ENCODE measurements at places on chromosomes 7 and 10. TPM values are rescaled to one million over a fixed set of nuclear protein-coding genes. Genes with fewer than 3 reads are reported as not detected.
A peak's percentile ranks its signal among the peaks of the same experiment; 100 is the strongest.

GRCh38 chr7:139674341-139674740, 103.5 kb downstream of the HIPK2 start:
- H3K4me3 ChIP-seq, result no peak overlapping the region
- H3K36me3 ChIP-seq, result no peaks in the 10 kb centered on the region
- no peaks in the 10 kb centered on the region for H3K27me3 ChIP-seq
- DNase-seq, result no peak
- peaks cover 8% of the 10 kb centered on the region for H3K4me1 ChIP-seq

The AOC1 gene
- not detected for total RNA-seq

DNA sequence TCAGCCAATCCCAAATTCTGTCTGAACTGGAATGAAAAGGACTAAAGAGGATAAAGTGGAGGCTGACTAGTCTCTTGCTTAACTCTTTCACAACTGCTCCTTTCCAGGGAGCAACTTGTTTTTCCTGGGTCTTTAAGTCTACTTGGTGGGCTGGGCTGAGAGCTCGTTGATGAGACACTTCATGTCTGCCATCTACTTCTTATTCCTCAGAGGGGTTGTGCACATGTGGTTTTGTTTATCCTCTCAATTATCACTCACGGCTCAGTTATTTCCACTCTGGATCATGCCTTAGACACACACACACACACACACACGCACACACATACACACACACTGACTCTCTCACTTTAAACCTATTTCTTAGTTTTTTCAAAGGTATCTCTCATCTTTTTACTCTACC, 298.6 kb upstream of the MTPN start:
- H3K27me3 ChIP-seq, result no peaks in the 10 kb centered on the region
- H3K4me1 ChIP-seq, result no peaks in the 10 kb centered on the region
- no peak overlapping the region for H3K4me3 ChIP-seq
- H3K36me3 ChIP-seq, result no peaks in the 10 kb centered on the region

DNA sequence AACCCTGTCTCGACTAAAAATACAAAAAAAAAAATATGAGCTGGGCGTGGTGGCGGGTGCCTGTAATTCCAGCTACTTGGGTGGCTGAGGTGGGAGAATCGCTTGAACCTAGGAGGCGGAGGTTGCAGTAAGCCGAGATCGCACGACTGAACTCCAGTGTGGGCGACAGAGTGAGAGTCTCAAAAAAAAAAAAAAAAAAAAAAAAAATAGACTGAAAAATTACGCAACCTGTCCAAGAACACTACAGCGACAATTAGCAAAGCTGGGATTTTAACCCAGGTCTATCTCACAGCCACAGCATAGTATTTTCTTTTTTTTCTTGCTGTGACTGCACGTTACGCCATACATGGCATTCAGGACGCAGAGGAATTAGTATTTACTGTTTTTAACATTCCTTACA, 1.1 kb upstream of the RABGEF1 start:
- DNase-seq, result no peak
- H3K27ac ChIP-seq, result peak overlapping the region; percentile 98
- no peaks in the 10 kb centered on the region for H3K36me3 ChIP-seq
- no peaks in the 10 kb centered on the region for H3K27me3 ChIP-seq

DNA sequence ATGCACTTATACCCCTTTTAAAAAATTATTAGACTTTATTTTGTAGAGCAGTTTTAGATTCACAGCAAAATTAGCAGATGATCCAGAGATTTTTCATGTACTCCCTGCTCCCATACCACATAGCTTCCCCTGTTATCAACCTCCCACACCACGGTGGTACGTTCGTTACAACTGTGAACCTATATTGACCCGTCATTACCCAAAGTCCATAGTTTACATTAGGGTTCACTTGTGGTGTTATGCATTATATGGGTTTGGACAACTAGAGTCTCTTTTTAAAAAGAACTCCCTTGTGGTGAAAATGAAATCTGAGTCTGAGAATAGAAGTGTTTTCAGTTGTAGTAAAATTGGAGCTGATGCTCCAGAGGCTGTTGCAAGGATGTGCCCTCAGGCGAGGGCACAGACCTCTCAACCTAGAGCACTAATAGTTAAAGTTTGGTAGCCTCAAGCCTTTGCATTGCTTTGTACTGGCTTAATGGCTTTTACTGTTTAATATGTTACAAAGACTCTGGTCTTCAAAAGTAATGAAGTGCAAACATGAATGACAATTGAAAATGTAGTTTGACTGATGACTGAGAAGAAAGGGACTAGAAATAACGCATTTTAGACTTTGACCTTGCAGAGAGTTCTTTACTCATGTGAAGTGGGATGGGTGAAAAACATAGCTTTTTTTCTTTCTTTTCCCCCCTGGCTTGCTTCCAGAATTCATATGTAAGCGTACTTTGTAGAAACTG, 30.6 kb upstream of the CSTF2T start:
- DNase-seq, result no peak
- H3K27ac ChIP-seq, result no peak overlapping the region
- H3K27me3 ChIP-seq, result no peaks in the 10 kb centered on the region
- H3K4me3 ChIP-seq, result no peak overlapping the region
- no peaks in the 10 kb centered on the region for H3K4me1 ChIP-seq
- H3K36me3 ChIP-seq, result no peaks in the 10 kb centered on the region

- H3K36me3 ChIP-seq, result no peaks in the 10 kb centered on the region
- DNase-seq, result no peak
- no peak overlapping the region for H3K27ac ChIP-seq
These were observed 95.3 kb downstream of the SEC61G start for GRCh38 chr7:54663603-54664234.

The FGL2 gene
- 97.6 TPM for total RNA-seq

The GIMAP1 gene
- total RNA-seq, result under 0.01 TPM

- no peaks in the 10 kb centered on the region for H3K36me3 ChIP-seq
- no peaks in the 10 kb centered on the region for H3K27me3 ChIP-seq
- no peak overlapping the region for H3K4me3 ChIP-seq
- no peak for DNase-seq
These were observed 296.2 kb downstream of the TCERG1L start for GRCh38 chr10:131015271-131015670.

DNA sequence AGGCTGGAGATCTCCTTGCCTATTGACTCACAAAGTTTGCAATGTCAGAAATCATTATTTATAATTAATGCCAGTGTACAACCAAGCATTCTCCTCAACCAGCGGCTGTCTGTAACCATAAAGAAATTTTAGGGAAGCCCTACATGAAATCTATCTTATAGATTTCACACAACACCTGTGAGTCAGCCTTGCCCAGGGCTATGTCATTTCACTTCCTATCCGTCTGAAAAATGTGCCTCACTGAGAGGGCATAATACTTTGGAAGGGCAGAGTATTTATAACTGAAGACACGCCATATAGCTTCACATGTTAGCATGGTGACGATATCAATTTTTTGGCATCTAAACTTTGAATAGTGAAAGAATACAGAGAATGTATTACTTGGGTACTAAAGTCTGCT, 296.6 kb upstream of the ETV1 start:
- no peaks in the 10 kb centered on the region for H3K27me3 ChIP-seq
- DNase-seq, result no peak
- H3K36me3 ChIP-seq, result no peaks in the 10 kb centered on the region
- H3K4me3 ChIP-seq, result no peak overlapping the region
- H3K4me1 ChIP-seq, result no peaks in the 10 kb centered on the region

GRCh38 chr7:138137423-138138171, 61.3 kb downstream of the AKR1D1 start:
- no peak overlapping the region for H3K4me3 ChIP-seq
- no peak overlapping the region for H3K27ac ChIP-seq
- no peaks in the 10 kb centered on the region for H3K4me1 ChIP-seq
- H3K36me3 ChIP-seq, result no peaks in the 10 kb centered on the region
- no peak for DNase-seq

- no peak overlapping the region for H3K27ac ChIP-seq
- peak; percentile 20 for DNase-seq
- H3K4me1 ChIP-seq, result no peaks in the 10 kb centered on the region
These were observed 2.3 kb upstream of the DRGX start for GRCh38 chr10:49398000-49398861.
